Karpas-422 (cell line): ENCODE measurements at places on chromosomes 7 and 10. TPM values are rescaled to one million over a fixed set of nuclear protein-coding genes. Genes with fewer than 3 reads are reported as not detected.
A peak's percentile ranks its signal among the peaks of the same experiment; 100 is the strongest.

- DNase-seq, result no peak
These were observed 40.2 kb downstream of the PRTFDC1 start for GRCh38 chr10:24912215-24912614.

DNA sequence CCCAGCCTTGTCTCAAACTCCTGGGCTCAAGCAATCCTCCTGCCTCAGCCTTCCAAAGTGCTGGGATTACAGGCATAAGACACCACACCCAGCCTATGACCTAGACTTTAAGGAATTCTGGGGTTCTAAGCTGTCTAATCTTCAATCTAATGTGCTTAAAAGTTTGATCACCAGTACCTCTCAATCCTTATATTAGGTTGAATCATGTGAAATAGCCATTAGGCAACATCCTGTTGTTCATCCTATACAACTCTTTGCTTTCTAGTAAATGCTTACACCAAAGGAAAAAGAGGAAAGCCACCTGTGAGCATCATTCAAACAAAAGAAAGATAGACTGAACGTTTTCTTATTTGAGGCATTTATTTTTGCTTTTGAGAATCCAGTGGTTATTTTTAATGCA lies 56.0 kb downstream of the ATOH7 start:
- no peak for DNase-seq

DNA sequence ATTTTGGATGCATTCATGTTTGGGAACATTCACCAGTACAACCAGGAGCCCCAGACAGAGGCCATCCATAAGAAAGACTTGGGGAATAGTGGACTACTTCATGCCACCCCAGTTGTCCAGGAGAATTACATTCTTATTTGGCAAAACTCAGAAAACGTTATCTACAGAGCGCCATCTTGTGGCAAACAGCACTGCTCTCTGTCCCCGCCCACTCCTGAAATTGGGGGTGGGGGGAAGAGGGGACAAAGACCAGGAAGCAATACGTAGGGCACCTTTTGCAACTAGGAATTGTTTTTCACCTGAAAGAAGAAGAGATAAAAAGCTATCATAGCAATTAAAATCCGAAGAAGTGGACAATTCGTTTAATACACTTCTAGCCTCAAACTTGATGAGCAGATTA lies 134.6 kb upstream of the MGMT start:
- DNase-seq, result peak; percentile 73

DNA sequence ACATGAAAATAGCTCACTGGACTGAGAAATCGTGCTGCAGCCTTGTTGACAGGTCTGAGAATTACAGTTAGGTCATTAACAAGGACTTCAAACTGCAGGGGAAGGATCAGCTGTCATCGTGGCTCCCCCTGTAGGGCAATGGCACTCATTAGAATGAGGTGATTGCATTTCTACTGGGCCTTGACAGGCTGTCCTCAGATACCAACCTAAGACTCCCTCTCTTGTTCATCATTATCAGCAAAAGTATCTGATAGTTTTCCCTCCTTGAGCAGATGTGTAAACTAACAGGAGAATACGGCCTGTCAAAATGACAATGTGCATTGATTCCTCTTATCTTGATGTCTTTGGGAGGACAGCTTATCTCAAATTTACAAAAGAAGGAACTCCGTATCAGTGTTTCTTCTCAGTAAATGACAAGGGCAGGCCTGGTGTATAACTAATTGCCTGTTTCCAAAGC lies 648.5 kb upstream of the LRRN3 start:
- peak; percentile 59 for DNase-seq

- DNase-seq, result no peak
These were observed 265.2 kb upstream of the PPP2R2D start for GRCh38 chr10:131635564-131636015.

DNA sequence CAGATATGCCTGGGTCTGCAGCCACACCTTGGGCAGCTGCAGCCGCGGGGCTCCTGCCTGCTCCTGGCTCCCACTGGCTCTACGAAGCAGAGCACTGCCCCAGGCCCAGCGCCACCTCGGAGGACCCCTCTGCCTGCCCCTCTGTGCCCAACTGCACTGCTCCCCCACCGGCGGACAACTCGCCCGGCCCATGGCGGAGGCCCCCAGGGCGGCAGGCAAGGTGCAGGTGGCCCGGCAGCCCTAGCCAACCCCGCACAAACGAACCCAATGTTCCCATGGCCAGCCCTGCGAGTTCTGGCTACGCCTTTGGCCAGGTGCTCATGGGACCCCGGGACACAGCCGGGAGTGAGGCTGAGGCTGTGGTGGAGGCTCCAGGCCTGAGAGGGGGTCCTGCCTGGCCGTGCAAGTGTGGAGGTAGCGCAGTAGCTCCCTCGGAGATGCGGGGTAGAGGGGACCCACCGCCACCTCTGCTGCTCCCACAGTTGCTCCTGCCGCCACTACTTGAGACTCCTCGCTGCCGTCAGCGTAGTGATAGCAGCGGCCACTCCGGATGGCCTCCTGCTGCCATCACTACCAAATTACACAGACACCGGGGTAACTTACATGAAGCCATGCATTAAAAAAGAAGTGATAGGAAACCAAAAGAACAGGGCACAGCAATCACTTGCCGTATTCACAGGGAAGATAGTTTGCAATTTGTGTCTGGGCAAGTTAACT lies 97.3 kb upstream of the SP4 start:
- DNase-seq, result no peak

DNA sequence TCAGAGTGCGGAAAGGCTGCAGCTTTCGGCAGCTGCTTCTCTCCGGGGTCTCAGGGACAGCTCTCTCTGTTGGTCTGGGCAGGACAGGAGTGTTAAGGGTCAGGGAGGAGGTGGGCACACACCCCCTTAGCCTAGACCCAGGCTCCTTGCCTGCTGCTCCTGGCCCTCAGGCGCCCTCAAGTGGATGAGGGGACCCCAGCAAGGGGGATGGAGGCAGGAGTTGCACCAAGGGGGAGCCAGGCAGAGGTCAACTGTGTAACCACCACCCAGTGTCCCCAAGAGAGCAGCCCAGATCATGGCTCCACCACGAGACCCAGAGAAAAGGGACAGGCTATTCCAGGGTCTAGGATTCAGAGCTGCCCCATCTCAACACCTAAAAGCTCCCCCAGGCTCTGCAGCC lies 26.9 kb downstream of the SPOCK2 start:
- peak; percentile 55 for DNase-seq

DNA sequence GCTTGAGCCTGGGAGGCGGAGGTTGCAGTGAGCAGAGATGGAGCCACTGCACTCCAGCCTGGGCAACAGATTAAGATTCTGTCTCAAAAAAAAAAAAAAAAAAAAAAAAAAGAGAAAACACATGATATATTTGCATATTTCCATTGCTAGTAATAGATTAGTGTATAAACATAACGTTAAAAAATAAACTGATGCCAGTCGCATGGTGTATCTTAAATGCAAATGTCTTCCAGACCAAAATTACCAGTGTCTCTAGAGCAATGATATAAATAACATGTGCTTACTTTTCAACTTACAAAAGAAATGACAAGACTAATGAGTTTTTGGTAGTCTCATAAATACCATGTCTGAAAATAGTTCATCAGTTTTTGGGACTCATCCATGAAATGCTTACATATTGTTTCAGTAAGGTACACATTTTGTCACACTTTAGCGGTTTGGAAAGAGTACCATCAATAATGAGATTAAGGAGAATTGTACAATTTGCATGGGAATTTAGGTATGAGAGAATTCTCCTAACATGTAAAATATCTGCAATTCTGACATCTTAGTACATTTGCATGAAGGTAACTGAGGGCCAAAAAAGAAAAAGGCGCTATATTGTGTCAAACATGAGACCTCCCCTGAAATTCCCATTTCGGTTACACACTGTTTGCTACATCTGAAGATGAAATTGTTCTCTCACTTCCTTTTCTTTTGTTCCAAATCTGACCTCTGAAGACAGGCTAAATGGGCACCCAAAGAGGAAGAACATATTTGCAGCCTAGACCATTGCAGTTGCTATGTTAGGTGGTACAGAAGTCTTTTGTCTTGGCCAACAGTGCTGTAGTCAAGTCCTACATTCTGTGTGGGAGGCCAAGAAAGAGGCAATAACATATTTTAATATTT lies 51.5 kb upstream of the PIP4K2A start:
- DNase-seq, result peak; percentile 79

DNA sequence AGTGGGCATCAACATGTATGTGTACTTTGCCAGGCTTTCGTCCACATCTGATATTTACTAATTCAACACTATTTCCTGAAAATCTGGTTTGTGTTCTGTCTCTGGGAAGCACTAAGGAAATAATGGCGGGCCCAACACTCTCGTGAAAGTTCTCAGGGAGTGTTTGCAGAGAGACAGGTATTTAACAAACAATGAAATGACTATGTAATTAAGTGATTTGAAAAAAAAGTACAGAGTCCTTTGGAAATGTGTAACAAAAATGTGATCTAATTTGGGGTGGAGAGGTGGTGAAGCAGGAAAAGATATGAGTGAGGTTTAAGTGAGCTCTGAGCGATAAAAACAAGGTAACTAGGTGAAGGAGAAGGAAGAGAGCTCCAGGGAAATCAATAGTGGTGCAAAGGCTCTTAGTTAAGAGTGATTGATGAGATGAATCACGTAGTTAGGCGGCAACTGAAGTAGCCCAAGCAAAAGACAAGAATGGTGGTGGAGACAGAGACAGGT lies 95.3 kb upstream of the DNAJB12 start:
- DNase-seq, result no peak

GRCh38 chr10:34041871-34042270 lies 707.4 kb upstream of the NRP1 start:
- DNase-seq, result no peak

GRCh38 chr10:102511583-102512274 lies 8.0 kb downstream of the SUFU start:
- DNase-seq, result peak; percentile 80

DNA sequence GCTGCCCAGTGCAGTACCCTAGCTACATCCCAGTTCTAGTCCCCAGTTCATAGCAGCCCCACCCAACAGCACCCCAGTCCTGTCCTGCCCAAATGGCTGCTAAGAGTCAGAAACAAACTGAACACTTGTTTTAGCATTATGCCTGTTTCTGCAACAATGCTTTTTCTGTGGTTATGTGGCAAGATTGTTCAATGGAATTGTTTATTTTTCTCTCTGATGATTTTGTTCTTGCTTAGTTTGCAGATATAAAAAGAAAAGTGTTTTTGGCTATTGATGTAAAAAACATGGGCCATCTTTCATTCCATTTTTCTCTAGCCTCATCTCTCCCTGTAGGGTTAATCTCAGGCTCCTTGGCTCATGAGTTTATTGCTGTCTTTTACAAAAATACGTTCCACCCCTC lies 42.5 kb downstream of the LRRC4 start:
- no peak for DNase-seq

DNA sequence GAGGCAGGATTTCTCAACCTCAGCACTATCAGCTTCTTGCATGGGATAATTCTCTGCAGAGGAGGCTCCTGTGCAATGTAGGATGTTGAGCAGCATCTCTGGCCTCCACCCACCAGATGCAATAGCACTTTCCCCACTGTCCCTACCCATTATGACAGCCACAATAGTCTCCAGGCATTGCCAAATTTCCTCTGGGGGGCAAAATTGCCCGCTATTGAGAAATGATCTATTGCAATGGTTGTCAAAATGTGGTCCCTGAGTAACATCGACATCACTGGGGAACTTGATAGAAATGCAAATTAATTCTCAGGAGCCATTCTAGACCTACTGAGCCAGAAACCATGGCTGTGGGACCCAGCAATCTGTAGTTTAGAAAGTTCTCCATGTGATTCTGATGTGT lies 7.0 kb downstream of the KCNK18 start:
- peak; percentile 82 for DNase-seq

GRCh38 chr7:74306730-74307469 lies 17.7 kb downstream of the CLIP2 start:
- no peak for DNase-seq

- no peak for DNase-seq
These were observed 4.1 kb downstream of the JAKMIP3 start for GRCh38 chr10:132069849-132070182.

DNA sequence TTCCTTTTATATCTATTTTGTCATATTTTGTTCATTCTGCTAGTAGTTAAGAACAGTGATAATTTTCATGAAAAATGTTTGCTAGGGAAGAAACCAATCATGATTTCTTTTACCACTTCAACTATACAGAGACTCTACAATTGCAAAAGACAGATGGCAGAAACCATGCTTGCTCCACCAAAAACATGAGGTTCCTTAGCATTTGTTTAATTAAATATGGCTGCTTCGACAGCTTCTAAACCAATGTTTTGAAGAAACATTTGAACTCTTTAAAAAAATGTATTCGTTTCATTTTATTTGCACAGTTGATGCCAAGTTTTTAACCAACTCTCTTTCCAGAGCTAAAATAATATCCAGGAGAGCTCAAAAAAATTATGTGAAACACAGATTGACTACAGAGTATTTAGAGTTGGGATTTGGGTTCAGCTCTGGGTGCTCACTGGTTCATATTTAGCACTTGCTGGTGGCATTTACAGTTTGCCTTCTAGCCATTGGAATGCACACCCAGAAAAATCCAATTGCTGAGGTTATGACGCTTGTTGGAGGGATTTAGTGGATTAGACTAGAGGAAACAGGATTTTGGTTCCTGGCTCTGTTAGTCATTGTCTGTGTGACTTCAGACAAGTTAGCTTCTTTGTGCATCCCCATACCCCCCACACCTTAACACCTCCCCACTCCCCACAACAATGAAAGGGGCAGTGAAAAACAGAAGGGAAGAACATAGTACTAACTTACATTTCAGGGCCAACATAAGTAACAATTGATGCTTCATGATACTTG lies 35.8 kb upstream of the SDHAF3 start:
- DNase-seq, result no peak

Gene MYH16
- total RNA-seq, result not detected in 2 replicates

Gene ARMS2
- total RNA-seq, result not detected in 2 replicates

Gene STEAP1
- total RNA-seq, result not detected in 2 replicates

Gene RET
- not detected in 2 replicates for total RNA-seq

Gene TMEM196
- total RNA-seq, result not detected in 2 replicates

Gene GRM8
- total RNA-seq, result not detected in 2 replicates

Gene PDE6C
- not detected in 2 replicates for total RNA-seq

Gene AMZ1
- total RNA-seq, result not detected in 2 replicates

Gene HABP2
- not detected in 2 replicates for total RNA-seq
